ENCODE measurements at places on chromosomes 12 and 14. TPM values are rescaled to one million over a fixed set of nuclear protein-coding genes. Genes with fewer than 3 reads are reported as not detected.

The REM2 gene
- 10.6 TPM for total RNA-seq

The GALNT16 gene
- 0.13 TPM for total RNA-seq

The CLEC2D gene
- 217 TPM for total RNA-seq

The TAS2R7 gene
- not detected for total RNA-seq

The ADAM21 gene
- not detected for total RNA-seq

The BEST3 gene
- total RNA-seq, result not detected

Measured in T-cell (primary cell).